H9 (cell line): ENCODE measurements at places on chromosomes 11 and 22. TPM values are rescaled to one million over a fixed set of nuclear protein-coding genes. Genes with fewer than 3 reads are reported as not detected.

- DNase-seq, result no peak
- peaks cover 10% of the 10 kb centered on the region; the same call in 1 of the 2 replicates for H3K4me1 ChIP-seq
- H3K27me3 ChIP-seq, result no peaks in the 10 kb centered on the region
- H3K36me3 ChIP-seq, result peaks cover 33% of the 10 kb centered on the region
- no peak overlapping the region for H3K27ac ChIP-seq
- H3K4me3 ChIP-seq, result no peak overlapping the region
These were observed 7.9 kb downstream of the SC5D start for GRCh38 chr11:121300313-121300971.

- H3K4me3 ChIP-seq, result peak overlapping the region; percentile 96; the same call in 1 of the 2 replicates
- H3K27ac ChIP-seq, result no peak overlapping the region
- DNase-seq, result peak; percentile 51
These were observed 3.3 kb downstream of the SERPINH1 start for GRCh38 chr11:75565221-75565814.

- no peaks in the 10 kb centered on the region for H3K36me3 ChIP-seq
- no peak overlapping the region for H3K4me3 ChIP-seq
- H3K27me3 ChIP-seq, result no peaks in the 10 kb centered on the region
- DNase-seq, result no peak
- H3K27ac ChIP-seq, result no peak overlapping the region
- H3K4me1 ChIP-seq, result no peaks in the 10 kb centered on the region
These were observed 353.8 kb downstream of the DDX10 start for GRCh38 chr11:109018639-109019038.

DNA sequence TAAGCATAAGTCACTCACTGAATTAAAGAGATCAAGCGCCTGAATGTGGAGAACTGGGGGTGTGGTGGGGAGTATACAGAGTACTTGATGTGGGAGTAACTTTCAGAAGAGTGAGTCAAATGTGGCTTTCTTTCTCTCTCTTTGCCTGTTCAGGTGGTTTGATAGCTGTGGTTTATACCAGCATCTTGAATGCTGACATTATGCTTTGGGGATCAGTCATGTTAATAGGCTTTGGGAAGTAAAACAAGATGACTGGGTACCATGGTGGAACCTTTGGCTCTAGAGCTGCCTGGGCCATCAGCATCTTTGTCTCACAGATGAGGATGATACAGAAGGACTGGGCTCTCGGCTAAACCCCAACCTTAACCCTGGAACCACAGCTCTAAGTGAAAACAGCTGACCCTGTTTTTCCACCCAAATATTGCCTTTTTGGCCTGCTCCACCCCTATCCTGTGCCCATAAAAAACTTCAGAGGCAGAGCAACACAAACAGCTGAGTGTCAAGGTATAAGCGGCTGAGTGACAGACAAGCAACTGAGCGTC, 58.2 kb upstream of the GNAZ start:
- peaks cover 2% of the 10 kb centered on the region; the same call in 1 of the 2 replicates for H3K27me3 ChIP-seq
- H3K4me1 ChIP-seq, result no peaks in the 10 kb centered on the region
- DNase-seq, result no peak
- no peak overlapping the region for H3K4me3 ChIP-seq
- no peak overlapping the region for H3K27ac ChIP-seq

- H3K27ac ChIP-seq, result no peak overlapping the region
- DNase-seq, result no peak
- peak overlapping the region; percentile 50; the same call in 1 of the 3 replicates for H3K4me3 ChIP-seq
These were observed 38.3 kb upstream of the MYH9 start for GRCh38 chr22:36425977-36426523.

DNA sequence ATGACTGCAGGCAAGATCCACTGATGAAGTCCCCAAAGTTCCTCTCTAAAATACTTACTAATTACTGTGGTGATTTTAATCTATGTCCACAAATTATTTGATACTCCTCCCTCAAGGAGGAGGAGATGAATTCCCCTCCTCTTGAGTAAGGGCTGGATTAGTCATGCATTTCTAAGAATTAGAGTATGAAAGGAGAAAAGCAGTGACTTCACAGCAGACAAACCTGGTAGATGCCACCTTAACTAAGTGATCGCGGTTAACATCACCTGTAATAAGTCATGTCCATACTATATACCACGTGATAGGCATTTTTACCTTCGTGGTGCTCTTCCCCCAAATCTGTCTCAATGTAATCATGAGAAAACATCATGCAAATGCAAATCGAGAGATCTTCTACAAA, 52.0 kb upstream of the TSPAN18 start:
- H3K4me1 ChIP-seq, result peaks cover 11% of the 10 kb centered on the region; the same call in 1 of the 2 replicates
- no peak overlapping the region for H3K4me3 ChIP-seq
- no peaks in the 10 kb centered on the region for H3K27me3 ChIP-seq
- no peak for DNase-seq
- no peaks in the 10 kb centered on the region for H3K36me3 ChIP-seq

TPH1 gene
- total RNA-seq, result 0.07 and 0.17 TPM in 2 replicates

OTOG gene
- 0.35 and 0.86 TPM in 2 replicates for total RNA-seq

ADM2 gene
- total RNA-seq, result 11.4 and 11.9 TPM in 2 replicates

OVOL1 gene
- 5.1 and 5.7 TPM in 2 replicates for total RNA-seq

LDHAL6A gene
- not detected in 2 replicates for total RNA-seq

FAM227A gene
- 3.6 and 4.2 TPM in 2 replicates for total RNA-seq
